ENCODE measurements at places on chromosomes 6 and 20.

DNA sequence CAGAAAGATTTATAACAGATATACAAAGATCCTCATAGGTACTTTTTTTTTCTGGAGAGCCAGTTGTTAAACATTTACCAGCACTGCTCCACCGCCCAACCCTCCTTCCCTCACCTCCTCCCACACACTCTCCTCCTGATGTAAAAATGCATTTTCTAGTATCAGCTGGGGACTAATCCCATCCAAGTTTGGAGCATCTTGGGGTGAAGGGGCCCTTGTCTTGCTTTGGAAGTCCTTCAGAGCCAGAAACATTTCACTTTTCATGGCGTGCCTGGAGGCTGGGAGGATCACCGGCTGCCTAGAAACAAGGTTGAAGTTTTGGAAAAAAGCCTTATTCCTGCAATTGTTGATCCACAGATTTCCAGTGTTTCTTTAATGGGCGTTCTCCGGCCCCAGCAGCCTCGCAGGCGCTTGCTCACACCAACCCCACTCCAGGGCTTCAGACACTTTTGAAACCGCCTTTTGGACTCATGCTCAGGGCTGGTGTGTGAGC is 165.1 kb upstream of the AFDN start:
- no peak for DNase-seq

DNA sequence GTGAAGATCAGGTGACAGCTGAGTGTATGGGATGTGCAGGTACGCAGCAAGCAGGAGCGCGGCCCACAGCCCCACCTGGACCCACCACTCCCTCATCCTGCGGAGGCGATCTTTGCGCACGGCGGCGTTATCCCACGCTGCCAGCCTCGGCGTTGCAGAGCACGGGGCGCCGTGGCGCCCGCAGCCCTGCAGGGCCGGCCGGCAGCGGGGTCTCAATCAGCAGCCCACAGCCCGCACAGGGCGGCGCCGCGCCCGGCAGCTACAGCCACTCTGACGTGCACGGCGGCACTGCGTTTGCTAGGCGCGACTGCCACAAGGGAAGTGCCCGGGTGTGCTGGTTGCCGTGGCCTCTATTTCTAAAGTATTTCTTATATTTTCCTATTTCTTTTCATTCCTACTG is 46.9 kb downstream of the LAMA2 start:
- no peak for DNase-seq

GRCh38 chr6:33430991-33431879 is 11.4 kb downstream of the SYNGAP1 start:
- DNase-seq = no peak

- DNase-seq = no peak
These were observed 22.3 kb upstream of the UNC93A start for GRCh38 chr6:167268683-167269280.

DNA sequence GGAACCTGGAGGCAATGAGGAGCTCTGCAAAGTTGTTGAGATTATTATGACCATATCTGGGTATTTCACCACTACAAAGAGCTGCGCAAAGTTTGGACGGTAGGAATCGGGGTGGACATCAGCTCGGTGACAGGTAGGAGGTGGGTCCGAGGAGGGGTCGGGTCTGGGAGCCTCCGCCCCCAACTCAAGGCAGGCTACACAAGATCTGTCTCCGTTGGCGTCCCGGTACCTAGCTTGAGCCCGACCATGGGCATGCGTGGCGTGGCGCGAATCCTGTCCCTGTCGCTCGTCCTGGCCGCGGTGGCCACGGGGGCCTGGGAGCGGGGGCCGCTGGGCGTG is 40.2 kb upstream of the ZNFX1 start:
- no peak for DNase-seq

DNA sequence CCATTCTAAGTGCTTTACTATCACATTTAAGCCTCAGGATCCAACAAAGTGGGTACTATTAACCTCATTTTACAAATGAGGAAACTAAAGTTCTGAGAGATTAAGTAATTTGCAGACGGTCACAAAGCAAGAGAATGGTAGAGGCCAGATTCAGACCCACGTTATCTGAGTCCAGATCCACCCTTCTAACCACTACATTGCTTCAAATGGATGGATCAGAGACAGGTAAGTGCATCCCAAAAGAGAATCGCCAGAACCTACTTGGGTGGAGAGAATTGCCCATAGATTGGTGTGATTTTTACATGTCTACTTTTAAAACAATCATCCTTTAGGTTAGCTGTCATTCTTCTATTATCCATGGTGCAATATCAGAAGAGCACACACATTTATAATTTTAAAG is 7.1 kb downstream of the MAN1A1 start:
- no peak for DNase-seq

- DNase-seq = no peak
These were observed 3.1 kb upstream of the TFAP2B start for GRCh38 chr6:50815436-50816114.

DNA sequence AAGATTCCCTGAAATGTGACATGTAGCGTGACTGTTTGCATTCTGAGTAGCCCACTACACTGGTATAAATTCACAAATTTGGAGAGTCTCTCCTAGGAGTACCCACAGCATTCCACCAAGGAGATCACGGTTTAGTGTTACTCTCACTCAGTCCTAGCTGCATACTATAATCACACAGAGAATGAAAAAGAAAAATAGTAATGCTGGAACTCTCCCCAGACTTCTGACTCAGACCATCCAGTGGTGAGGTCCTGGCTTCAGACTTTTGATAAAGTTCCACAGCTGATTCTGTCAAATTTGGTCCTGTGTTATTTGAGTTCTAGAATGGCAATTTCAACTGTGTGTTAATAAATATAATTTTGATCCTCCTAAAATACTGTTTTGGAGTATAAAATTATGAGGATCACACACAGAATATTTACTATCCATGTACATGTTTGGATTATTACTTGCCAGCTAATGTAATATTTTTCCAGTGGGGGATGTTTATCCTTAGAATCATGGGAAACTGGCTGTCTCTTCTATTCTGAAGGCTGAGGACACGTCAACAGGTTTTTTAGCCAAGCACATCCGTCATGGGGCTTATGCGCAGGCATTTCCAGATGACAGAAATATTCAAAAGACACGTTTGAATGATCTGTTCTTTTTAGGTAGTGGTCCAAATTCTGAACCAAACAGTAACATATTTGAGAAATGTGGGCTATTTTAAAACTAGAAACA is 5.1 kb upstream of the KIAA0408 start:
- no peak for DNase-seq

DNA sequence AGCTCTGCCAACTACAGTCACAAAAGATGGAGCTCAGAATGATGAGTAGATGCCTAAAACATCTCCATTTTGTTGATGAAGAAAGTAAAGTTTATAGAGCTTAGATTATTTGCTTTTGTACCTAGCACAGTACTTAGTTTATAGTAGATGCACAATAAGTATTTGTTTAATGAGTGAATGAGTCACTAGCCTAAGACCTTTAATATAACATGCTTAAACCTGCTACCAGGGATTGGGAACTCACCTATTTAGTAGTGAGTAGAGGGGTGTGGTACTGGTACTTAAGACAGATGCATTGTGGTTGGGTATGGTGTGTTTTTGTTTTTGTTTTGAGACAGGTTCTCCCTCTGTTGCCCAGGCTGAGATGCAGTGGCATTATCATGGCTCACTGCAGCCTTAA is 35.8 kb downstream of the TRIM38 start:
- DNase-seq = no peak

DNA sequence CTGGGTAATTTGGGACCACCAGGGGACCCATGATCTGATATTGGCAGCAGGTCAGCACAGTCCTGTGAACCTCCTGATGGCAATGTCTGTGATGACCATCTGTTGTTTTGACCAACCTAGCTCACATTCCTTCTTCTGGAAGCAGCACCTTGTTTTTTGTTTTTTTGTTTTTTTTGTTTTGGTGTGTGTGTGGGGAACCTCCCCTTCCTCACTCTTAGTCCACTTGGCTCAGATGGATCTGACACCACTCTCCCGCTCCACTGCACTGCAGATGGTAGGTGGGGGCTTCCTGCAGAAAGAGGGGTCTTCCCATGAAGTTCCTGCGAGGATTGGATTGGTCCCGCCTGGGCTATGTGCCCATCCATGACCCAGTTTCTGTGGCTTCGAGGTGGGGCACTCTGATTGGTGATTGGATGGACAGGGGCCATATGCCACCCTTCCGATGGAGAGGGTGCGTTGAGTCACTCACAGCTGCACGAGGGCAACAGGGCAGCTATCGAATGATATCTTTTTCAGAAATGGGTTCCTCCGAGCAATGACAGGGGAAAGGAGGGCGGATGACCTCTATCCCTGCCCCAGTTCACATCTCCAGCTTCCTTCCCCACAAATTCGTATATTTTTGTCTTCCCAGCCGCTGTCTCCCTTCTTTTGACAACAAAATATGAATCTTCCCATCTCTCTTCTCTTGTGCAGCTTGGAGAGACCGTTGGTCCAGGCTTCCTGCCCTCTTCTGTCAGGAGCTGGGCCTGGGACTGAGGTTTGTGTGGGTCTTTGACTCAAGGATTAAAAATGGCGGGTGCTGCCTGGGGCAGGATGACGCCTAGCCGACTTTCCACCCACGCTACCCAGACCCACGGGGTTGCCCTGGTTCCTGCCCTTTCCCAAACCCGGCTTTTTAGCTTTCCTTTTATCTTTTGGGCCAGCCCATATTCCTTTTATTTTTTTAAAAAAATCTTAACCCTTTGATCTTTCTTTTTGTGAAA is 132.1 kb upstream of the KCNG1 start:
- peak; percentile 48 for DNase-seq

DNA sequence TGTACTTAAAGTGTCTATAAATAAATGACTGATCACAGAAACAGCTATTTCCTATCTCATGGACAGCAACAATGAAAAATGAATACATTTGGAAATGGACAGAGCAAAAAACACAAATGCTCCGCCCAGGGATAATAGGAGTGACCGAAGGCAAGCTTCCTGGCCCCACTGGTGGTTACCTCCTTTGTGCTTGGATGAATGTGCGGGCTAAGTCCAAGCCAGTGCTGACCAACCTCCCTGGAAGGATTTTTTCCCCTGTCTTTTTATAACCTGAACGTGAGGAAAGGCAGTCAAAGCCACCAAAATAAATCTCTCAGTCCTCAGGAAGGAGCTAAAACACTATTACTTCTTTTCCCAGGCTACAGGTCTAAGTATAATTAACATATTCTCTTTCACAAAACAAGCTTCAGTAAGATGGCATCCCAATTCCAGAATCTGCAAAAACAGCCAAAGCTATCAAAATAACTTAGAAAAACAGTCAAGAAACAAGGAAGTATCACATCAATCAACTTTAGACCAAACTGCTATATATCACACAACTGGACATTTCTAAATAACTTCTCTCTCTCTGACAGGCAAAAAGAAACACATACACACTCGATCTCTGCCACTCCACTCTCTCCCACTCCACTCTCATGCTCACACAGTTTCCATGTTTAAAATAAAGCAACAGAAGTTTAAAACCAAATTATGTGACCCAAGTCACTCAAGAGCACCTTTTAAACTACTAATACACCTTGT is 10.0 kb downstream of the KIF16B start:
- no peak for DNase-seq

DNA sequence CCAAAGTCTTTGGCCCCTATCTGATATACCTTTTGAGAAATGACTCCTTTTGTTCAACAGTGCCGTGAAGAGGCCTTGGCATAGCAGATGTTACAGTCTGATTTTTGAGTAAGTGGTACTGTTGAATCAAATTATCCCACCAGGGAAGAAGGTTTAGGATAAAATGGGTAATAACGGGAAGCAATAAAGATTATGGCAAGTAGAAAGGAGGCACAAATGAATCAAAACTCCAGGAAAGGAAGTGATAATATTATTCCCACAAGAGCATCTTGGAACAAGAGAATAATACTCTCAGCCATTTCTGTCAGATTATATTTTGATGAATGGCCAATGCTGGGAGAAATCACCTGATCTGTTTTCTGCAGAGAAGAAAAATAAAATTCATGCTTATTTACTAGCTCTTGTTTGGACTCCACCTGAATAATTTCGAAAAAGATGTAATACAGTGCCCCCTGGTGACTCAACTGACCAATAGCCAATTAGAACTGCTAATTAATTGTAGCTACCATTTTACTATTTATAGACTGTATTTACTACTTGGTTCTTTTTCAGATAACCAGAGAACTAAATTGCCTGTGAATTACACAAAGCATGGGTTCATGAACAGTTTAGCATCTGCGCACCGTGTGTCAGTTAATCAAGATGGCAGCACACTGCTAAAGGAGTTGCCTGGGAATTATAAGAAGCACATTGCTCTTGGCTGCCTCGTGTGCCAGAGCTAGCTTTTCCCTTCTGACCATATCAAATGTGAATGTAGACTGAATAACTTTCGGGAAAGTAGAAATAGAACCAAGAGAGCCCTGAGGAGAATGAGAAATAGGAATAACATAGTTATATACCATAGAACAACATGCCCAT is 78.5 kb upstream of the TRDN start:
- peak; percentile 37 for DNase-seq

DNA sequence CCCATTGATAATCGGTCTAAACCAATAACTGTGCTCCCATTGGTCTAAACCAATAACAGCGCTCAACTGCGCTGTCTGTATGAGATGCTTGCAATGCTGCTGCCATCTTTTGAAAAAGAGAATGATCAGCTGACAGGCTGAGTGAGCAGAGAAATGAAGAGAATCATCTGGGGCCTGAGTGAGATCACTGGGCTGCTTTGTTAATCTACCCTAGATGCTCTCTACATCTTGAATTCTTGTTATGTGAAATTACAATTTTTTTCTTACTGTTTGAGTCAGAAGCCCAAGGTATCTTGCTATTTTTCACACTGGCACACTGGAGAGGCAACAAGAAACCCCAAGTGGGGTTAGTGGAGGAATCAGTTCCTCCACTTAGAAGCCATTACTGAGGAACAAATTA is 91.5 kb upstream of the GCM1 start:
- no peak for DNase-seq

DNA sequence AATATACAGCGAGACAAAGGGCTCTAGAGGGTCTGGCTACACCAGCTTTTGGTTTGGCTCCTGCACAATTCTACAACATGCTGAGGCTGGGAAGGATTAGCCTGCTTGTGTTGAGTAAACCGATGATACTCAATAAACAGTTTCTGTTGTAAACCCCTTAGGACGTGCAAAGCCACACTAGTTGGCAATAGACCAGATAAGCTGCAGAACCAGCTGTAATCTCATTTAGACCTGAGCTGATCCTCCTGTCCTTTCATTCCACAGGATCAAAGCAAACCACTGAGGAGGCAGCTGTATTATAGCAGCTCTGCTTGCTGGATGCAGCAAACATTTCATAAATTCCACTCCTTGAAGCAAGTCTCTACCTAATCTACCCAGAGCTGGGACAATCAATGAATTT is 79.7 kb downstream of the MMS22L start:
- peak; percentile 3 for DNase-seq

DNA sequence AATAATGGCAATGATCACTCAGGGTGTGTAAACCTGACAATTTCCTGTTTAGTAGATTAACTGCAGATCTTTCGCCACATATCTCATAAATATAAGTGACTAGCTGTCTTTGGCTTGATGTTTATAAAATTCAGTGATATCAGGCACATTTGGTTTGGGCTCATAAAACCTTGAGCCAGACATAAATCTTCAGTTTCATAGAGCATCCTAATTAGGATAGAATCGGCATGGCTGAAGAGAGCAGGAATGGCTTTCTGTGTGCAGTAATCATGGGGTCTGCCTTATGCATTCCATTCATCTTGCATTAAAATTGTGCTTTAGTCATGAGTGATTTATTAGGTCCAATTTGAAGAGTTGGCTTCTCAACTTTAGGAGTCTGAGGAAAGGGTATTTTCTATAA is 27.2 kb downstream of the AIG1 start:
- no peak for DNase-seq

GRCh38 chr6:3312604-3313231 is 54.0 kb downstream of the PSMG4 start:
- DNase-seq = no peak

GRCh38 chr6:2978923-2979322 is 7.6 kb upstream of the SERPINB6 start:
- DNase-seq = no peak

GRCh38 chr6:23097566-23097965 is 528.2 kb downstream of the HDGFL1 start:
- DNase-seq = no peak

All from NCI-H1694 (cell line).